ENCODE measurements at places on chromosomes 5 and 9.

DNA sequence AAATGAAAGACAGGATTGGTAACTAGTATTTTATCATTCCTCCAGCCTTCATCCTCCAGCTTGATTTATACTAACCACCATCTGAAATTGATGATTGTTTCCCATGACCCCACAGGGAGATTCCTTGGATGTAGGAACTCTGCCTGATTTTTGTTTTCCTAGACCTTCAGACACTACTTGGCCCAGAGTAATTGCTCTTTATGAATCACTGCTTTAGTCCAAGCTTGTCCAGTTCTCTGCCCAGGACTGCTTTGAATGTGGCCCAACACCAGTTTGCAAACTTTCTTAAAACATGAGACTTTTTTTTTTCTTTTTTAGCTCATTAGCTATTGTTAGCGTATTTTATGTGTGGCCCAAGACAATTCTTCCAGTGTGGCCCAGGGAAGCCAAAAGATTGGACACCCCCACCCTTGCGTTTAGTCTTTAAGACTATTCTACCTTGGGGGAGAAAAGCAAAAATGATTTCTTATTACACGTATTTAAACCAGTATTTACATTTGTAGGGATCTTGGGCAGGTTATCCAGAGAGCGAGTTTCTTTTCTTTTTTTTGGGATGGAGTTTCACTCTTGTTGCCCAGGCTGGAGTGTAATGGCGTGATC lies 18.4 kb downstream of the BASP1 start:
- H3K36me3 ChIP-seq: peaks cover 3% of the 10 kb centered on the region
- no peaks in the 10 kb centered on the region for H3K27me3 ChIP-seq
- no peak overlapping the region for H3K27ac ChIP-seq
- no peak overlapping the region for H3K4me3 ChIP-seq
- 0 out of 2 replicates have a peak, but pooled peaks cover 1% of the 10 kb centered on the region for H3K4me1 ChIP-seq
- DNase-seq: no peak

- H3K27me3 ChIP-seq: no peaks in the 10 kb centered on the region
- no peak for DNase-seq
- no peaks in the 10 kb centered on the region for H3K36me3 ChIP-seq
- H3K27ac ChIP-seq: no peak overlapping the region
- no peaks in the 10 kb centered on the region for H3K4me1 ChIP-seq
Measured at GRCh38 chr9:15915711-15916110, 362.9 kb downstream of the CCDC171 start.

- H3K4me1 ChIP-seq: no peaks in the 10 kb centered on the region
- H3K36me3 ChIP-seq: no peaks in the 10 kb centered on the region
- H3K4me3 ChIP-seq: peak overlapping the region; percentile 27
Measured at GRCh38 chr9:133238851-133239532, 29.9 kb upstream of the OBP2B start.

DNA sequence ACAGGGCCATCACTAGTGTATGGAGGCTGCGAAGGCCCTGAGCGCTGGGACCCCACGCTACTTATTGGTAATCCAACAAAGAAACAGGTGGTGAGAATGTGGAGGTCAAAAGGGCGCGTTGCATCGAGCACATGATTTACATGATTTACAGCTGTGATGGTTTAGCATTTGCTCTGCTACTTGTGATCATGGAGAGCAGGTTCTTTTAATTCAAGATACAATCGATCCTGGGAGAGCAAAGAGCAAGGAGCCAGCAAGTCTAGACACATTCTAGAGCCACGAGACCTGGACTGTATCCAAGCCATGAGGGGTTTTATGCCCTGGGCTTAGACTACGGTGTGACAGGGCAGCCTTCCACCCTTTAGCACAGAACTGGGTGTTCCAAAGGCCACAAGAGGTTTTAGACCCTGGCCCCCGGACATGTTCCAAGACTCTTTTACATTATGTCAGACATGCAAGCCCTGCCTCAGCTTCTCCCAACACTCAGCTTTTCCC lies 47.0 kb upstream of the CLK4 start:
- no peaks in the 10 kb centered on the region for H3K4me1 ChIP-seq
- H3K36me3 ChIP-seq: no peaks in the 10 kb centered on the region
- no peak overlapping the region for H3K4me3 ChIP-seq
- H3K27ac ChIP-seq: no peak overlapping the region
- DNase-seq: no peak
- H3K27me3 ChIP-seq: no peaks in the 10 kb centered on the region

DNA sequence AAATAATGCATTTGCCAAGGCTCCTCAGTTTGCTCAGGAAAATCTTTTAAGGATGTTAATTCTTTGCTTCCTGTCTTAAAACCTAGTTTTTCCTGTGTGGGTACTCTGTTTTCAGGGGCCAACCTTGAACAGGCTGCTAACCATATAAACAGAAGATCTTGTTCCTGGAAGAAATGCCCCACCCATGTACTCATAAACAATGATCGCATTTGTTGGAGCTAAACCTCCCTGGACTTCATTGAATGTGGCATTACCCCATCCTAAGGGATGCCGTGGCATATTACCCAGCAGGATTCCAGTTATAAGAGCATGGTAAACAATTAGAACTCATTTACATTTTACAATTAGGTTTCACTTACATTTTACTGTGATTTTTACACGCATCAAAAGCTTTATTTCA lies 436.0 kb downstream of the ZNF608 start:
- no peaks in the 10 kb centered on the region for H3K27me3 ChIP-seq
- DNase-seq: no peak
- H3K36me3 ChIP-seq: no peaks in the 10 kb centered on the region
- H3K27ac ChIP-seq: no peak overlapping the region
- H3K4me1 ChIP-seq: peaks cover 5% of the 10 kb centered on the region
- H3K4me3 ChIP-seq: no peak overlapping the region

DNA sequence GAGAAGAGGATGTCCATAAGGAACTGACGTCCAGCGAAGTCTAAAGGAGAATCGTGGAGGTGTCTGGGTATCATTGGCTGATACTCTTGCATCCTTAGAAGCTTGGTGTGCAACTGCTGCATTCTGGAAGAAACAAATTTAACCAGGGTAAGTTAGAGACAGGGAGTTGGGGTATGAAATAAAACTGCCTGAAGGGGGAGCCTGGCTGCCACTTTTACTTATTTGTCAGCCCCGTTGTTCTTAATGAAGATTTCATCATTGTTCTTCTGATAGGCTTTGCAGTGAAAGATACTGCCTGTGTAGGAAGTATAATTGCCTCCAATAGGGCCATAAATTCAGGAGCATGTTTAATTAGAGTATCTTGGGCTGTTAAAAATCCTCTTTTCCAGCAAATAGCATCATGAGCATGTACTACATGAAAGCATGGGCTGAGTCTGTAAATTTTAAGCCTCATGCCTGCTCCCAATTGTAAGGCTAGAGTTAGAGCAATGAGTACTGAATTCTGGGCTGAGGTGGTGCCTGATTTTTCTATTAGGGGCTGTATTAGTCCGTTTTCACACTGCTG lies 1264.5 kb upstream of the ACO1 start:
- no peaks in the 10 kb centered on the region for H3K27me3 ChIP-seq
- no peak for DNase-seq
- H3K4me1 ChIP-seq: no peaks in the 10 kb centered on the region
- no peak overlapping the region for H3K4me3 ChIP-seq
- H3K27ac ChIP-seq: no peak overlapping the region

- H3K36me3 ChIP-seq: no peaks in the 10 kb centered on the region
- no peaks in the 10 kb centered on the region for H3K27me3 ChIP-seq
- H3K4me1 ChIP-seq: no peaks in the 10 kb centered on the region
- H3K27ac ChIP-seq: no peak overlapping the region
Measured at GRCh38 chr9:104416470-104416869, 87.6 kb upstream of the OR13F1 start.

GRCh38 chr9:95061916-95062595 lies 255.5 kb downstream of the FANCC start:
- H3K4me1 ChIP-seq: peaks cover 1% of the 10 kb centered on the region
- DNase-seq: no peak
- no peak overlapping the region for H3K27ac ChIP-seq
- H3K36me3 ChIP-seq: no peaks in the 10 kb centered on the region
- no peak overlapping the region for H3K4me3 ChIP-seq

GRCh38 chr5:60835554-60835953 lies 8.5 kb downstream of the ELOVL7 start:
- no peaks in the 10 kb centered on the region for H3K27me3 ChIP-seq
- peaks cover 1% of the 10 kb centered on the region for H3K4me1 ChIP-seq
- H3K27ac ChIP-seq: no peak overlapping the region
- H3K4me3 ChIP-seq: no peak overlapping the region
- no peak for DNase-seq

GRCh38 chr5:11642438-11642837 lies 261.8 kb downstream of the CTNND2 start:
- no peaks in the 10 kb centered on the region for H3K27me3 ChIP-seq
- no peak overlapping the region for H3K27ac ChIP-seq
- no peak overlapping the region for H3K4me3 ChIP-seq
- no peak for DNase-seq
- no peaks in the 10 kb centered on the region for H3K4me1 ChIP-seq

DNA sequence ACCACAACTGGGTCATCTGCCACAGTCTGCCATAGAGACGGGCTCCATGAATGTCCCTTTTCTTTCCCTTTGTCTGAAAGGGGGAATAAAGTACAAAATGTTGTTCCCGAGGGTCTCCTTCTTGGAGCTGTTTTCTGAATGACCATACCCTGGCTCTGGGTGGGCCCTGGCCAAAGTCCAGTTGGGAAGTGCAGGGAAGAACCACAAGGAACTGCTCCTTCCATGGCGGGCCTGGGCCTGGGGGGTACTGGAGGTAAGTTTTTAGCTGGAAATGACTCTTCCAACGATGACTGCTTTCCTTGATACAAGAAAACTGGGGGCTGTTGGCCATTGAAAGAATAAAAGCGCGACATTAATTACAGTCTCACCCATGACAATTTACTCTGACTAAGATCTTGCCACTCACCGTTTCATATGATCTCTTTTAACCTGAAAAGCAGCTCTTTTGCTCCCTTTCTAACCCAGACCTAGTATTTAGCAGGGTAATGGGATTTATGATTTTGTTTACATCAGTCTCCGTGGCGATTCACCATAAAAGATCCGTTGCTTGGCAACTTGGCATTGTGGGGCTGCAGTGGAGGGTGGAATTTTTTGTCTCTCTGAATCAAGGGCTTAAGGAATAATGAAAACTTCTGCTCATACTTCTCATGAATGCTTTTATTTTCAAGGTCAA lies 89.2 kb upstream of the PTCH1 start:
- H3K27me3 ChIP-seq: no peaks in the 10 kb centered on the region
- H3K4me1 ChIP-seq: peaks cover 8% of the 10 kb centered on the region
- H3K4me3 ChIP-seq: no peak overlapping the region
- H3K36me3 ChIP-seq: no peaks in the 10 kb centered on the region

DNA sequence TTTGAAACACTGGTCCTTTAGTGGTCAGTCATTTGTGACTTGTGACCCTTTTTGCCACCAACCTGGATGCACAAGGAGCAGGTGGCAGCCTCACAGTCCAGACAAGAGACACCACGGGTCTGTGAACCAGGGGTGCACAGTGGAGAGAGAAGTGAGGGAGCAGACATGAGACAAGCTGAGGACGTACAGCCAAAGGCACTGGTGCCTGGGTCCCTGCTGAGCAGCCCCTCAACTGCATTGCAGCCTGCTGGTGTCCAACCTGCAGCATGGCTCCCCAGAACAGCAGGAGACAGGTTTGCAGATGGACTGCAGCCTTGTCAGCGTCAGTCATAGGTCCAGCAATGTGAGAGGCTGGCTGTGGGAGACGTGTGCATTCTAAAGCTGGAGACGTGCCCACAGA lies 124.2 kb upstream of the FSTL4 start:
- no peak overlapping the region for H3K27ac ChIP-seq
- no peaks in the 10 kb centered on the region for H3K36me3 ChIP-seq
- no peaks in the 10 kb centered on the region for H3K4me1 ChIP-seq
- H3K4me3 ChIP-seq: no peak overlapping the region
- DNase-seq: no peak
- no peaks in the 10 kb centered on the region for H3K27me3 ChIP-seq

- H3K4me1 ChIP-seq: no peaks in the 10 kb centered on the region
- no peak overlapping the region for H3K27ac ChIP-seq
- no peaks in the 10 kb centered on the region for H3K27me3 ChIP-seq
Measured at GRCh38 chr5:76836585-76836984, 13.2 kb upstream of the S100Z start.

DNA sequence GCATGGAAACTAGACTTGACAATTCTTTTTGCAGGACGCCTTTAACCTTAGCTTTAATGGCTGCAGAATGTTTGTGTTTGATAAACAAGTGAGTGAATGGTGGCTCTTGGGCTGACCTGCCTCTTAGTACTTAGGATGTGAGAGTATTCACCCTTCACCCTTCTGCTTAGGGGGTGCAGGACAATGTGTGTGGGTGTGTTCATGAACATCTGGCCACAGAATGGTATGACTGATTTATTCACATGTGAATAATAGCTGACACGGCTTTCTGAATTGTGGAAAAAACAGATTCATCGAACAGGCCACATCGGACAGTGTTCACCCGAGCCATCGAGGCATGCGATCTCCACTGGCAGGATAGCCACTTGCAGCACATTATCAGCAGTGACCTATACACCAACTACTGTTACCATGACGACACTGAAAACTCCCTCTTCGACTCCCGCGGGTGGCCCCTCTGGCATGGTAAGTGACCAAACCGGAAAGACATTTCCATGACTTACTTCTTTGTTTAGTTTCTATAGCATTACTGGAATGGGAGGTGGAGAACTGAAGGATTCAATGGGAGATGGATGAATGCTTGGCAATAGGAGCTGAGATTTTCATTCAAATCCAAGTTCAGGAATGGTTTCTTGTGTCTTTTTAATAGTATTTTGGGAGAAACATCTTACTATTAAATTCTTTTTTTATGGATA lies 193.6 kb downstream of the ZSWIM6 start:
- H3K4me1 ChIP-seq: no peaks in the 10 kb centered on the region
- H3K27me3 ChIP-seq: no peaks in the 10 kb centered on the region
- no peak for DNase-seq
- H3K27ac ChIP-seq: no peak overlapping the region

GRCh38 chr9:37501957-37502596 lies 16.3 kb downstream of the POLR1E start:
- H3K4me3 ChIP-seq: no peak overlapping the region
- DNase-seq: no peak
- H3K36me3 ChIP-seq: peaks cover 25% of the 10 kb centered on the region
- no peaks in the 10 kb centered on the region for H3K4me1 ChIP-seq
- no peaks in the 10 kb centered on the region for H3K27me3 ChIP-seq

DNA sequence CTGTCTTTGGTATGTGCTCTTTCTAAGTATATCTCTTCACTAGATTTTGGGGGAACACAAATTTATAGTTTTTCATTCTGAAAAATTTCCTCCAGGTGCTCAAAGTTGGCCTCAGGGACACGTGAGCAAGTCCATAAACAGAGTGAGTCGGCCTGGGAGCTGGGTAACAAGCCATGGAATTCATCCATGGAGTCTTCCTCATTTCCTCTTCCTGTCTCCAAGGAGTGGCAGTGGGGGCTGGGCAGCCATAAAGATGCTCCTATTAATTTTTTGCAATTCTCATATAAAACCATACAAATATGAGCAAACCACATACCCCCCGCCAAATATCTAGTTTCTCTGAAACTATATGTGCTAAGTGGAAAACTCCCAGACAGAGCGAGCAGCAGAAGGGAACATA lies 136.6 kb upstream of the OTULINL start:
- H3K27me3 ChIP-seq: no peaks in the 10 kb centered on the region
- 0 out of 2 replicates have a peak, but pooled peaks cover 1% of the 10 kb centered on the region for H3K4me1 ChIP-seq
- no peak overlapping the region for H3K4me3 ChIP-seq
- DNase-seq: no peak
- no peak overlapping the region for H3K27ac ChIP-seq

GRCh38 chr9:21362287-21362686 lies 5.6 kb downstream of the IFNA13 start:
- no peaks in the 10 kb centered on the region for H3K4me1 ChIP-seq
- no peaks in the 10 kb centered on the region for H3K36me3 ChIP-seq
- DNase-seq: no peak

- H3K4me1 ChIP-seq: peaks cover 6% of the 10 kb centered on the region
- no peaks in the 10 kb centered on the region for H3K36me3 ChIP-seq
- H3K4me3 ChIP-seq: no peak overlapping the region
- DNase-seq: no peak
- no peaks in the 10 kb centered on the region for H3K27me3 ChIP-seq
Measured at GRCh38 chr9:127133739-127134167, 11.3 kb upstream of the ANGPTL2 start.
